Suprapubic skin (tissue), 4 donors: ENCODE measurements at places on chromosomes 6 and 20.
A peak's percentile ranks its signal among the peaks of the same experiment; 100 is the strongest.

DNA sequence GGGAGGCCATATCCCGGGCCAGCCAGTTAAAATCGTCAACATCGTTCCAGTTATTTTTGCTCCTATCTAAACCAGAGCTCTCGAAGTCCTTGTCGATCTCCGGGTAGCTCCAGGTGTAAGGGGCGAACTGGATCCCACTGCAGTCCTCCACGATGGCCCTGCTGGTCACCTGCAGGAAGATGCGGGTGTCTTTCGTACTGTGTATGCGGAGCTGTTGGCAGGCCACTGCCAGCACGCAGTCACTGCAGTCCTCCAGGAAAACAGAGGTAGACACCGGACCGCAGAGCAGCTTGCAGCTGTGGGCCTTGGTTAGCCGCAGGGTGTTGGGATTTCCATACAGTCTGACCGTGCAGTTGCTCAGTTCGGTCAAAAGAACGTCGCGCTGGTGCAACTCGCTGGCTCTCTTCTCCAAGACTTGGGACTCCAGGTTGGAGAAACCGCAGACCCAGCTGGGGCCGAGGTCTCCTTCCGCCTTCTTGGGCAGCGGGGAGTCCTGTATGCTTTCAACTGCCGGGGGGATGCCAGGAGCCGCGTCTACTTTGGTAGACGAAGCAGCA, 742 bp downstream of the TBCC start:
- peak overlapping the region; percentile 97 for H3K27ac ChIP-seq
- H3K4me3 ChIP-seq = peak overlapping the region; percentile 91
- peak; percentile 70 for DNase-seq
- H3K36me3 ChIP-seq = no peaks in the 10 kb centered on the region

- H3K27me3 ChIP-seq = no peaks in the 10 kb centered on the region
- no peak overlapping the region for H3K4me3 ChIP-seq
- H3K27ac ChIP-seq = no peak overlapping the region
Measured at GRCh38 chr20:59103573-59103972, 60.0 kb upstream of the ZNF831 start.

GRCh38 chr6:5782783-5783547, 223.8 kb downstream of the NRN1 start:
- DNase-seq = no peak
- no peaks in the 10 kb centered on the region for H3K27me3 ChIP-seq
- no peak overlapping the region for H3K4me3 ChIP-seq
- no peaks in the 10 kb centered on the region for H3K36me3 ChIP-seq
- peaks cover 9% of the 10 kb centered on the region for H3K4me1 ChIP-seq
- no peak overlapping the region for H3K27ac ChIP-seq

- H3K4me1 ChIP-seq = no peaks in the 10 kb centered on the region
- no peaks in the 10 kb centered on the region for H3K36me3 ChIP-seq
- no peak for DNase-seq
- no peak overlapping the region for H3K27ac ChIP-seq
Measured at GRCh38 chr6:5899216-5900045, 107.3 kb downstream of the NRN1 start.

GRCh38 chr6:115004204-115004603, 661.4 kb upstream of the HS3ST5 start:
- no peak overlapping the region for H3K27ac ChIP-seq
- no peaks in the 10 kb centered on the region for H3K4me1 ChIP-seq
- DNase-seq = no peak
- H3K4me3 ChIP-seq = no peak overlapping the region
- no peaks in the 10 kb centered on the region for H3K27me3 ChIP-seq
- no peaks in the 10 kb centered on the region for H3K36me3 ChIP-seq

- no peaks in the 10 kb centered on the region for H3K36me3 ChIP-seq
- H3K4me1 ChIP-seq = peaks cover 23% of the 10 kb centered on the region
- no peak overlapping the region for H3K4me3 ChIP-seq
- H3K27me3 ChIP-seq = no peaks in the 10 kb centered on the region
Measured at GRCh38 chr20:8155229-8155628, 23.2 kb downstream of the PLCB1 start.

DNA sequence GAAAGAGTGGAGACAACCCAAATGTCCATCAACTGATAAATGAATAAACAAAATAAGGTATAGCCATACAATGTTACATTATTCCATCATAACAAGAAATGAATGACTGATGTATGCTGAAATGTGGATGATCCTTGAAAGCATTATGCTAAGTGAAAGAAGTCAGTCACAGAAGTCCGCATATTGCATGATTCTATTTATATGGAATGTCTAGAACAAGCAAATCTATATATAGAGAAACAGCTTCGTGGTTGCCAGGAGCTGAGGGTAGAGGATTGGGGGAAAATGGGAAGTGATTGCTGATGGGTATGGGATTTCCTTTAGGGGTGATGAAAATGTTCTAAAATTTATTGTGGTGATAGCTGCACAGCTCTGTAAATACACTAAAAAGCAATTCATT, 196.8 kb downstream of the ATXN1 start:
- no peak for DNase-seq
- H3K36me3 ChIP-seq = no peaks in the 10 kb centered on the region
- no peaks in the 10 kb centered on the region for H3K27me3 ChIP-seq
- H3K27ac ChIP-seq = no peak overlapping the region

- peaks cover 44% of the 10 kb centered on the region for H3K4me1 ChIP-seq
- no peaks in the 10 kb centered on the region for H3K36me3 ChIP-seq
- no peak for DNase-seq
- H3K27ac ChIP-seq = no peak overlapping the region
- H3K4me3 ChIP-seq = no peak overlapping the region
Measured at GRCh38 chr6:44238687-44239350, 8.1 kb upstream of the HSP90AB1 start.

DNA sequence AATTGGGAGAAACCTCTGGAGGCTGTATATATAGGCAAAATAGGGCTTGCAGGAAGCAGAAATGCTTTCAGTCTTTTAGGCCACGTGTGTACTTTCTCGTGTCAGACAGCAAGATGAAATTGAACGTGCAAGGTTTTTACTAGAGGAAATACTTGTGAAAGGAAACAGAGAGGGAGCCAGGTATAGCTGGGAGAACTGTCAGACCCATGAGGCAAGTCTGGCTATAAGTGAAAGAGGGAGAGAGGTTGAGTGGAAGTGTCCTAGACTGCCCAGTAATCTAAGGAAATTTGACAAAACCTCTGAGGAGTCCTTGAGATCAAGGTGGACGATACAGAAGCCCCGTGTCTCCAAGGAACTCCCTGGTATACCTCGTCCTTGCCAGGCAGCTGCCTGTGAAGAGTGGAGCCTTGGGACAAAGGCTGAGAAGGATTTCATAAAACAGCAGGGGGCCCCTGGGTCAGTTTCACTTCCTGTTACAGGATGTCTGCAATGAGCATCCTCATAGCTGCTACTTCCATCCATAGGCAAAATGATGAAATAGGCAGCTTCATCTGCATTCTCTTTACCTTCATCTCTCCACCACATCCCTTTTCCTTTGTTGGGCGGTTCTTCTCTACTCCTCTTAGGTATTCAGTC, 114.4 kb upstream of the MAP3K7 start:
- no peaks in the 10 kb centered on the region for H3K36me3 ChIP-seq
- no peaks in the 10 kb centered on the region for H3K4me1 ChIP-seq
- DNase-seq = no peak

GRCh38 chr6:14593286-14593685, 475.7 kb downstream of the CD83 start:
- no peaks in the 10 kb centered on the region for H3K27me3 ChIP-seq
- H3K27ac ChIP-seq = no peak overlapping the region

DNA sequence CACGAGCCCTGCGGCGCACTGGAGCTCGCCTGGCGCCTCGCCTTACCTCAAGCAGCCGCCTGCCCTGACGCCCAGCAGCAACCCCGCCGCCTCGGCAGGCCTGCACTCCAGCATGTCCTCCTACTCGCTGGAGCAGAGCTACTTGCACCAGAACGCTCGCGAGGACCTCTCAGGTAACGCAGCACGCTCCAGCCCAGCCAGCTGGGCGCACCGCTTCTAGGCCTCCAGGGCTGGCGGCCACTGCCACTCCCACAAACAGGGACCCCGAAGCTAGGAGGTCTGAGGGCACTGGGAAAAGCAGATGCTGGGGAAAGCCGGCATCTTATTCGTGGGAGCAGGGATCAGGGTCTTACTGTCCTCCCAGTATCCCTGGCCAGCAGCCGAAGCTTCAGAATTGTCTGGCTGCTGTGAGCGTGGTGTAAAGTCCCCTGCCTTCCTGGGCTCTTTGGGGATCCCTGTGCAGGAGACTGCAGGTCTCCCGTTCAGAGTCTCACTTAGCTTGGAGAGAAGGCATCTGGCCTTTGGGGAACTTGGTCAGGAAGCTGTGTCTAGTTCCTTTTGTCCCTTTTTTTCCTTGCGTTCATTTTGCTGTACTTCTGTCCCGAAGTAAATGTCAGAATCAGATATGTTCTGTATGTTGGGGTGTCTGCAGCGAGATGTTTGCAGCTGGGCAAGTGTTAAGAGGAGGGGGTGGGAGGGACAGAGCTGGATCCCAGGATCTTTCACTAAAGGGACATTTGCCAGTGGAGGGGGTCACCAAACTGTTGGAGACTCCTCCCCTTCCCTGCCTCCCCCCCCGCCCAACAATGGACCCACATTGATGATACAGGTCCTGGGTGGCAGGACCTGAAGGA, 1.8 kb downstream of the FOXF2 start:
- H3K4me3 ChIP-seq = peak overlapping the region; percentile 51
- no peak overlapping the region for H3K27ac ChIP-seq
- DNase-seq = peak; percentile 68
- H3K4me1 ChIP-seq = peaks cover 49% of the 10 kb centered on the region
- H3K27me3 ChIP-seq = peaks cover 100% of the 10 kb centered on the region

GRCh38 chr6:25694366-25694765, 42.4 kb downstream of the SCGN start:
- H3K27me3 ChIP-seq = peaks cover 4% of the 10 kb centered on the region
- DNase-seq = no peak
- H3K36me3 ChIP-seq = no peaks in the 10 kb centered on the region
- no peak overlapping the region for H3K4me3 ChIP-seq
- H3K4me1 ChIP-seq = no peaks in the 10 kb centered on the region

GRCh38 chr6:146679386-146679785, 80.6 kb downstream of the ADGB start:
- H3K4me3 ChIP-seq = no peak overlapping the region
- no peaks in the 10 kb centered on the region for H3K36me3 ChIP-seq
- DNase-seq = no peak
- no peaks in the 10 kb centered on the region for H3K27me3 ChIP-seq

DNA sequence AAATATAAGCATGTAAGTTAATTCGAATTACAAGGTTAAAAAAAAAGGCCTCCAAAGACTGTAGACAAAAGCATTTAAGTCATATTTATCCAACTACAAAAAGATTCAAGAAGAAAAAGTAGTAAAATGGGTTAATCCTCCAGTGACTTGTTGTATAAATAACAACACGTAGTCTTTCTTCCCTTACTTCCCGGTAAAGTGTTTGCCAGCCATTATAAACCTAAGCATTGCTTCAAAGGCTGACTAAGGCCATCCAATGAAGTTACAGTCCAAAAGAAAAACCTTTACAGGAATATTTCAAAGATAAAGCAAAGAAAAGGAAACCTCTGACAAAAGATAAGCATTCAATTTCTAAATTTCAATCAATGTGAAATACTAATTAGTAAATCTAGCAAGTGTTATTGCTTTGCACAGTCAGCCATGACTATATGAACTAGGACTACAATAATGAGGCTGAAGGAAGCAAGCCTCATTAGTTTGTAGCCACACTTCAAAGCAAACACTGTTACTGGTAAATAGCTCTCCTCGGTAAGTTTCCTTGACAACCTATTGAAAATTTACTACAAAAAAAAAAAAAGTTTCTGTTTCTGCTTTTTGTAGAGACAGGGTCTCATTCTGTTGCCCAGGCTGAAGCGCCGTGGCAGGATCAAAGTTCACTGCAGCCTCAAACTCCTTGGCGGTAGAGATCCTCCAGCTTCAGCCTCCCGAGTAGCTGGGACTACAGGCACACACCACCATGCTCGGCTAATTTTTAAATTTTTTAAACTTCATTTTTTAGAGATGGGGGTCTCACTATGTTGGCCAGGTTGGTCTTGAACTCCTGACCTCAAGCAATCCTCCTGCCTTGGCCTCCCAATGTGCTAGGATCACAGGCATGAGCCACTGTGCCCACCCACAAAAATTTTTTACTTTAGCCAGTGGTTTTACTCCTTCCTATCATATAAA, 46.0 kb downstream of the NUDT3 start:
- H3K27ac ChIP-seq = no peak overlapping the region
- H3K27me3 ChIP-seq = no peaks in the 10 kb centered on the region
- no peak overlapping the region for H3K4me3 ChIP-seq
- H3K4me1 ChIP-seq = peaks cover 11% of the 10 kb centered on the region
- no peaks in the 10 kb centered on the region for H3K36me3 ChIP-seq

DNA sequence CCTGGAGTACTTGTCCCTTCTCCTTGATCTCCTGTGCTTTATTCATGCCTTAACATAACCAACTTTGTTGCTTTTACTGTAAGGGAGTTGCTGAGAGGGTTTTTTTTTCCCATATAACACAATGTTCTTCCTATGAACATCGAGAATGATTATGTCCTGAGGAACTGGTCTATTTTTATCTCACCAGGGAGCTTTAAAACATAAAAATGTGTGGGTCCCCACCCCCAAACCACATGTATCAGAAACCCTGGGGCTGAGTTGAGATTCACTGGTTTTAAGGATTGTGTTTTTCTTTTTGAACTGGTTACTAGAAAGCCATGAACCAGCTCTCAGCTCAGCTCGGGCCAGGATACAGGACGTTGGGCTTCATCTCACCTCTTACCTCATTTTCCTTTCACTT, 118.5 kb upstream of the JAG1 start:
- H3K36me3 ChIP-seq = no peaks in the 10 kb centered on the region
- no peak for DNase-seq
- H3K27ac ChIP-seq = no peak overlapping the region

DNA sequence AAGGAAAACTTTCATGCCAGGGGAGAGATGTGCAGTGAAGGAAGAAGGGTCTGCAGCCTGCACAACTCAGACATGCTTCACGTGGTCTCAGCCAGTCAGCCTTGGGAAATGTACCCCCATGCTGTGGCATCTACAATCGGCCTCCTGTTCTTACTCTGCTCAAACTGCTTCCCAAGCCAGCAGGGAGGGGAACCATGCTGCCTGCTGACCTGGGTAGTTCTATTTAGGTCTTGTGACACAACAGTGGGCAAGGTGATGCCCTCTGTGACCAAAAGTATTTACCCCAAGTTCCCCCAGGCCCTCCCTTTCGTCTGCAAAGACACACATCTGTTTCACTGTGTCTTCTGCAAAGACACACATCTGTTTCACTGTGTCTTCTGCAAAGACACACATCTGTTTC, 106.9 kb downstream of the SLC23A2 start:
- H3K4me3 ChIP-seq = no peak overlapping the region
- no peak for DNase-seq
- H3K27ac ChIP-seq = no peak overlapping the region
- peaks cover 20% of the 10 kb centered on the region for H3K4me1 ChIP-seq
- peaks cover 4% of the 10 kb centered on the region for H3K36me3 ChIP-seq

DNA sequence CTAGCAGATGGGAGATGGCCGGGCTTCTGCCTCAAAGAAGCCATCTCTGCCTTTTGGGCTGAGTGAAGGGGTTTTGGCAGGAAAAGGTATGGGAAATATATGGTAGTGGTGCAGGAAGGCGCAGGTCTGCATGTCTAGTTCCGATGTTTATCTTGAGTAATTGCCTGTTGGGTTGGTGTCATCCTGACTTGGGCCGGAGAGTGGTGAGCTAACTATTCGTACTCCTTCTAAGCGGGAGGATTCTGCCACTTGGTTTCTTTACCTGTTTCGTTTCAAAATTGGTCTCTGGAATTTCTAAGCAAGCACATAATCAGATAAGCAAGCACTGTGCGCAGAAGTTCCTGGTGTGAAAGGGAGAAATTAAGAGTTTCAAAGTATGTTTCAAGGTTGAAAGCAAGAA, 229.6 kb downstream of the SAMD5 start:
- no peak overlapping the region for H3K4me3 ChIP-seq
- no peaks in the 10 kb centered on the region for H3K27me3 ChIP-seq
- H3K27ac ChIP-seq = peak overlapping the region; percentile 26
- no peak for DNase-seq
